ENCODE measurements at places on chromosomes 5 and 9. TPM values are rescaled to one million over a fixed set of nuclear protein-coding genes. Genes with fewer than 3 reads are reported as not detected.
A peak's percentile ranks its signal among the peaks of the same experiment; 100 is the strongest.

Gene TRPM3
- total RNA-seq = 0.35 TPM

Gene SPATA31A3
- not detected for total RNA-seq

Gene RNF145
- total RNA-seq = 23.3 TPM

Gene PTGDS
- 5,424 TPM for total RNA-seq

Gene IARS1
- total RNA-seq = 55.6 TPM

Gene F12
- not detected for total RNA-seq

Gene ALDOB
- total RNA-seq = 0.35 TPM

DNA sequence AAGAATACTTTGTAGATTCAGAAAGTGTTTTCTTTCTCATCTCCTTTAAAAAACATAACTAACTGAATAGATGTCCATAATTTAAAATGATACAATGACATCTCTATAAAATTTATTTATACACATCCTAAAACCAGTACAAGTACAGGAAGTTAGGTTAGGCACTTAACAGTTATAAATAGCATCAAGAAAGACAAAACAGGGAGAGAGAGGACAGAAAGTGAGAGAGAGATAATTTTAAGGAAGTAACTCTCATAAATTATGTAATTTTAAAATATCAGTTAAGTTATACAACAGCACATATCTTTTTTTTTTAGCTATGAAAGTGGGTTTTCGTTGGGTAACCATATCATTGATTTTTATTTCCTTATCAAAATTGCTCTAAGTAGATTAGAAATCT is 1068.6 kb downstream of the TAF11L14 start:
- DNase-seq = no peak

GRCh38 chr5:66828548-66829357 is 232.6 kb downstream of the MAST4 start:
- peak; percentile 71 for DNase-seq

- no peak for DNase-seq
Measured at GRCh38 chr5:127706691-127707090, 3.5 kb downstream of the CCDC192 start.

- peak; percentile 72 for DNase-seq
Measured at GRCh38 chr9:92590377-92590776, 54.6 kb upstream of the ECM2 start.

DNA sequence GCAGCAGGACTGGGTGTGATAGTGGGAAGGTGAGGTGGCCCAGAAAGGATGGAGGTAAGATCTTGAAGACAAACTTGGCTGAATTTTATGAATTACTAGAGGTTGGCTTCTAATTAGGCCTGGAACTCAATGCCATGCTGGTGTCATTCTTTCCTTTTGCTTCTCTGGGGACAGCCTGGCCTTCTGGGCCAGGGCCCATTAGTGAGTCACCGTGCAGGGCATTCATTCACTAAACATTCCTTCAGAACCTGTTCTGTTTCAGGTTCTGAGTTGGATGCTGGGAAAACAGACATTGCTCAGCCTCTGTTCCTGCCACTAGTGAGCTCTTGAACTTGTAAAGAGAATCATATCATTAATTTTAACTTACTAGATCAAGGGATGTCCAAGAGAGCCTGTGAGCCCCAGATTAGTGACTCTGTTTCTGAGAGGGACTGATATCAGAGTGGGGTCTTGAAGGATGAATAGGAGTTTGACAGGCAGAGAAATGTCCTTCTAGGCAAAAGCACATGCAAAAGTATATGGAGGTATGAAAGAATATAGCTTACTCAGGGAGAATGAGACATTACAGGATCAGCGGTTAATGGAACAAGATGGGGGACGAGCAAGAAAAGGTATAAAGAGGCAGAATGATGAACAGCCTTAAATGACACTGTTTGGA is 66.5 kb downstream of the LHX2 start:
- no peak for DNase-seq

GRCh38 chr9:38089387-38090165 is 20.5 kb upstream of the SHB start:
- no peak for DNase-seq

DNA sequence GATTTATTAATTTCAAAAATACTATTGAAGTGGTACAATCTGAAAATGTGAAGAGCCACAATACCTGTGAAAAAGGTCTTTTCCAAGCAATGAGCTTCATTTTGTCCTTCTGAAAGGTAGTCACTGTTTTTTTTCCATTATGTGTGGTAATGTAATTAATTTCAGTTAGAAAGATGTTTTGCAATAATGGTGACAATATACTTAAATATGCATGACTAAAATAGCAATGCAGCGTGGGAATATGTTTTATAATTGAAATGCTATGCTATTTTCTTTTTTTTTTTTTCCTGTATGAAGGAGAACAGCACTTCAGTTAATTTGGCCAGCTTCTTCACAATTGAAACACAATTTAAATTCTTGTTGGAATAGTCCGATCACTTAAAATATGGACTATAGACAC is 41.9 kb downstream of the NPR3 start:
- no peak for DNase-seq

DNA sequence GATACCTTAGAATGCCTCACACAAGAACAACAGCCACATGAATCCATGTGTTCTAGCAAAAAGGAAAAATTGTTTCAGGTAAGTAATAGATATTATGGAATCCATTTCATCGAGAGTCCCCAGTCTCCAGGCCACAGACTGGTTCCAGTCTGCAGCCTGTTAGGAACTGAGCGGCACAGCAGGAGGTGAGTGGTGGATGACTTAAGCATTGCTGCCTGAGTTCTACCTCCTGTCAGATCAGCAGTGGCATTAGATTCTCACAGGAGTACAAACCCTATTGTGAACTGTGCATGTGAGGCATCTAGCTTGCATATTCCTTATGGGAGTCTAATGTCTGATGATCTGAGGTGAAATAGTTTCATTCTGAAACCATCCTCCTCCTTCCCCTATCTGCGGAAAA is 207.0 kb downstream of the CSNK1G3 start:
- no peak for DNase-seq

GRCh38 chr9:109107402-109108240 is 12.1 kb downstream of the TMEM245 start:
- no peak for DNase-seq

DNA sequence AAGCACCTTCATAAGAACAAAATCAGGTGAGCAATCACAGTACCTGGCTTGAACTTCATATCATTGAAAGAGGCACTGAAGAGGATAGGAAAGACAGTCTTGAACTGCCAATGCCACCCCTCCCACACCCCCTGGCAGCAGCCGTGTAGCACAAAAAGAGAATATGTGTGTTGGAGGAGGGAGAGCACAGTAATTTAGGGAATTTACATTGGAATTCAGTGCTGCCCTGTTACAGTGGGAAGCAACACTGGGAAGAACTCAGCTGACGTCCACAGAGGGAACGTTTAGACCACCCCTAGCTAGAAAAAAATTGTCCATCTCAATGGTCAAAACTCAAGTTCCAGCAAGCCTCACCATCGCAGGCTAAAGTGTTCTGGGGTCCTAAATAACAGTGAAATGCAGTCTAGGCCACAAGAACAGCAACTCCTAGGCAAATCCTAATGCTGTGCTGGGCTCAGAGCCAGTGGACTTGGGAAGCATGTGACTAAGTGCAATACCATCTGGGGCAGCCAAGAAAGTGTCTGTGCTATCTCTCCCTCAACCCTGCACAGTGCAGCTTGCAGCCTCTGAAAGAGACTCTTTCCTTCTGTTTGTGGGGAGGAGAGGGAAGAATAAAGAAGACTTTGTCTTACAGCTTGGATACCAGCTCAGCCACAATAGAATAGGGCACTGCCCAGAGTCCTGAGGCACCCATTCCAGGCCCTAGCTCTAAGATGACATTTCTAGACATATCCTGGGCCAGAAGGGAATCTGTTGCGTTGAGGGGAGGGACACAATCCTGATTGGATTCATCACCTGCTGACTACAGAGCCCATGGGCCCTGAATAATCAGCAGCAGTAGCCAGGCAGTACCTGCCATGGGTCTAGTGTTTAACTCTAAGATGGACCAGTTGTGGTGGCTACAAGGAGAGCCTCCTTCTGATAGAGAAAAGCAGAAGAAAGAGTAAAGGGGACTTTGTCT is 62.1 kb upstream of the VLDLR start:
- DNase-seq = peak; percentile 88

DNA sequence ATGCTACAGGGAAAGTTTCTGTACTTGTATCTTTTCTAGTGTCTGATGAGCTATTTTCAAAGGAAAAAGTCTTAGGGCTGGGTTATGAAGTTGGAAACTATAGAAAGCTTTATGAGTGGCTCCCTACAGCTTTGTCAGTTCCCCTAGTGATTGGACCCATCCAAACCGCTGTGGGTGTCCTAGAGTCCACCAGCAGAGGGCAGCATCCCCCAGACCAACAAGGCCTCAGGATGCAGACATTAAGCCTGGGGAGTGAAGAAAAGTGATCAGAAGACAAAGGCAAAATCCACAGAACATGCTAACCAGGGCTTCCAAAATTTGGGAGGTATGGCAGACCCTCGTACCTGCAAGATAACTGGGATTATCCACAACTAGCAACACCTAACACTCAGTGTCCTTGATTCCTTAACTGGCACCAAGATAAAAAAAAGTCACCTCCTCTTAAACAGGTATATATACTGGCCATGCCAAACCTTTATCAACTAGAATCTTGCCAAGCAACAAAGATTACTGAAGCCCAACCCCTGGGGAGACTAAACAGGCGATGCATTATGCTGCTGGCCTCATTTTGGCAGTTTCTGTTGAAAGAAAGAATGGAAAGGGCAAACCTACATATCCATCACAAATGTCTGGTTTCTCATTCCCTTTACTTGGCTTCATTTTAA is 110.4 kb upstream of the NR5A1 start:
- peak; percentile 85 for DNase-seq

GRCh38 chr9:15927161-15927560 is 374.3 kb downstream of the CCDC171 start:
- no peak for DNase-seq

DNA sequence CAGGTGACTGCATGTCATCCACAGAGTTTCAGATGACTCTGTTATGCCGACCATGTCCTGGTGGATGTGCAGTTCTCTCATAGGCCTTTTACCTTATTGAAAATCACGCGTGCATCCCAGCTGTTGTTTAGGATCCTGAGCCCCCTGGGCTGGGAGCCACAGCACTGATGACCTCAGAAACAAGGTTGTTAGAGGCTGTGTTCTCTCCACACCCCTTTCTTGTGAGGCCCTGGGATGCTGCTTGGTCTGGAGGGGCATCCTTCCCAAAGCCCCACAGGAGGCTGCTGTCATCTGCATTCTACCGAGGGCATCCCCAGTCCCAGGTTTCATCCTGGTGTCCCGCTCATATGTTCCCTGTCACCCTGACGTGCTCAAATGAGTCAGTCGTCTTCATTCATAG is 76.5 kb upstream of the IRX4 start:
- no peak for DNase-seq

GRCh38 chr9:103997856-103998370 is 96.2 kb upstream of the SMC2 start:
- no peak for DNase-seq

DNA sequence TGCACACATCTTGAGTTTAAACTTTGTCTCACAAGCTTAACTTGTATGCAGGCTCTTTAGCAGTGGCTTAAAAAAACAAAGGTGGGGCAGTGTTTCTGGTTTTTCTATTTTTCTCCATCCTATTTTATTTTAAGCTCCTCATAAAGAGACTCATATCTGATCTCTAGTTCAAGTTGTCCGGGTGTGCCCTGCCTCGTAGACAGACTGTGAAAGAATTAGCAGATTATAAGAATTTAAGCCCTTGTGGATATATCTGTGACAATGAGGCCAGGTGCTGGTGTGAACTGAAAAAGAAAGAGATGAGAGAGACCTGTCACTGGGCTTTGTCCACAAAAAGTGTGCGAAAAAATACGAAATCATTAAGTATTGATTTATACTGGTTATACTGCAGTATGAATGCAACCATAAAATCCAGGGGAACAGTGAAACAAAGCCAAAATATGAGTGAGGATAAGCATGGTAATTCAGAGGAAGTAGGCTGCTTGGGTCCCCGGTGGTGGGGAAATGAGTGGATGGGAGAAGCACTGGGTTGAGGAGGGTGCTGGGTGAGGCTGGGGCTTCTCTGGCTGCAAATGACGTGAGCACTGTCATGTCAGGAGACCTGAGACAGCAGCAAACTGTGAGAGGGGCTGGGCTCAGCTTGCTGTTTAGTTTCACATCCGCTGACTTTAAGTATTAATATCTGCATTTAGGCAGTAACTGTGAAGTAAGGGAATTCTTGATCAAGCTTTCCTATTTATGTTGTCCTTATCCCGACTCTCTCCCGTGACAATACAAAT is 179.7 kb upstream of the ANKRD55 start:
- peak; percentile 53 for DNase-seq

- no peak for DNase-seq
Measured at GRCh38 chr5:156522651-156523529, 195.9 kb downstream of the SGCD start.

DNA sequence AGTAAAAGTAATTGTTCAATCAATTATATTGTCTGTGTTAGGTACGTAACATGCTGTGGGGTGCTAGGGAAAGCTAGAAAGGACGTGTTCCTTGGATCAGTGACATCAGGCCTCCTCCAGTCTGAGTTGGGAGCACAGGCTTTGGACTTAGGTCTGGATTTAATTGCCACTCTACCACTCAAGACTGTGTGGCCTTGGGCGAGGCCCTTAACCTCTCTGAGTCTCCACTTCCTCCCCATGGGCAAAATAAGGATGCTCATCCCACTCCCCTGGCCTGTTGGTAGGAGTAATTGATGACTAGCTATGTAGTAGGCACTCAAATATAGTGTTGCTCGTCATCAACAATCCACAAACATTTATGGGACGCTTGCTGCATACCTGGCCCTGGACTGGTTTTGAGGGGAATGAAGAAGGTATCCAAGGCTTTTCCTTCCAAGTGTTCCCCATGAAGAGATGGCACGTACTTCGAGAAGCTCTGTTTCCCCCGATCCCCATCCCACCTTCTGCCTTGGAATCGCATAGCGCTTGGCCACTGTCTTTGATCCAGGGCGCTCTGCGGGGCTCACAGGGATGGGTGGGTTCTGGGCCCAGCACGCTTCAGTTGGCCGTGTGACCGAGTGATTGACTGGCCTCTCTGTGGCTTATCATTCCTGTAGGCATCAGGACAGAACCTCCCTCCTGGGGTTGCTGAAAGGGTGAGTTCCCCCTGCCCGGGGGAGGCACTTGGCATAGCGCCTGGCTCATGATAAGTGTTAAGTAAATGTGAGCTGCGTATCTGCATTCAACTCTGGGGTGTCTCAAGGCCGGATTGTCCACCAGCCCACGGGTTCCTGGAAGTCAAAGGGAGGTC is 8.1 kb downstream of the FGF18 start:
- DNase-seq = peak; percentile 86
